ENCODE measurements at places on chromosomes 16 and 17.

- peaks cover 20% of the 10 kb centered on the region for H3K36me3 ChIP-seq
- H3K27me3 ChIP-seq, result no peaks in the 10 kb centered on the region
- peak overlapping the region; percentile 89 for H3K27ac ChIP-seq
- peaks cover 43% of the 10 kb centered on the region for H3K4me1 ChIP-seq
- DNase-seq, result peak; percentile 75
Observed at GRCh38 chr17:47695429-47696376, 1.7 kb downstream of the TBKBP1 start.

DNA sequence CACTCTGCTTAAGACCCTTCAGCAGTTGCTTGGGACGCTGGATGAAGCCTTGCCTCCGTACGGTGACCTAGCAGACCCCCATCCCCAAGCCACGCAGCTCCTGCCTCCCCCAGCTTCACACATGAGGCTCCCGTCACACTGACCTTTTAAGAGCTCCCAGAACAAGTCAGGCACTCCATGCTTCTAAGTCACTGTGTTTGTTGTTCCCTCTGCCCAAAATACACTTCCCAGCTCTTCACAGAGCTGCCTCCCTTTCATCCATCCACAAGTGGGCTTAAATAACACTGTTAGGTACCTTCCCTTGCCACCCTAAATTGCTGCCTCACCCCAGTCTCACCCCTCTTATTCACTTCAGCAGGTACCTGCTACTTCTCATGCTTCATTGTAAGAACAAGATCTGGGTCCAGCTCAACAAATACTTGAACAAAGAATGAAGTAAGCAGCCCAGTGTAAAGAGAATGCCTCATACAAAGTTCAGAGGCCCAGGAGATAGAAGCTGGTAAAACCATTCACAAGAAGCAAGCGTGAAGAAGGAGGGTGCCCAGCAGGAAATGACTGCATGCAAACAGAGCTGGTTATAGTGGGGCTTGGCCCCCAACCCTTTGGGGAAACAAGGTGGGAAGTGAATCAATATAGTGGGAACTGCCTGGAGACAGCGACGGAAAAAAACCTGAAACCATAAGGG is 5.8 kb downstream of the ZC3H7A start:
- peaks cover 6% of the 10 kb centered on the region for H3K36me3 ChIP-seq
- no peak overlapping the region for H3K4me3 ChIP-seq
- peak overlapping the region; percentile 98 for H3K27ac ChIP-seq
- H3K4me1 ChIP-seq, result peaks cover 79% of the 10 kb centered on the region
- no peaks in the 10 kb centered on the region for H3K27me3 ChIP-seq
- no peak for DNase-seq

DNA sequence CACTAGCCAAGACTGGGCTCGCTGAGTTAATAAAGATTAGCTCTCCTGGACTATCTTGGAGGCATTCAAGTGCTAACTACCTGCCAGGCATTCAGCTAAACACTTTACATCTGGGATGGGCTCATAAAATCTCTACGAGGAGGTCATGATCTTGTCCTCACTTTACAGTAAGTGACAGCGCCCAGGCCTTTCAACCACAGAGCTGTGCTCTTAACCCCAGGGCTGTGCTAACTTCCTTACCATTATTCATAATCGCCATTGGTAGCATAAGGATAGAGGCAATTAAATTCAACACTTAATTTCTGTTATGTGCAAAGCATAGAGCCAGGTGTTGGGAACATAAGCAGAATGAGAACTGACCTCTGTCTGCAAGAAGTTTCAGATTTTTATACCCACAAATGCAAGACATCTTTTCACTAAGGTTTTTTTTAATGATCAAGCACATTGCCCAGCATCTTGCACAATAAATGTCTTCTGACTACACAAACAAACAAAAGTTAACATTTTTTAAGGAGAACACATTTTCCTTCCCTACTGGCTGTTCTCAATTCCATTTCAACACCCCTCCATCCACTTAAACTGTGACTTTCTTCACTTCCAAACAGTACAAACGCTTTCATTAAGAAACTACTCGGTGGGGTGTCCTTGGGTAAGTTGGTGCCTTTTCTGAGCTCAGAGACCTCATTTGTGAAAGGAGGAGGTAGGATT is 172.3 kb downstream of the C16orf78 start:
- peaks cover 10% of the 10 kb centered on the region for H3K27me3 ChIP-seq
- DNase-seq, result no peak
- no peaks in the 10 kb centered on the region for H3K36me3 ChIP-seq
- no peak overlapping the region for H3K27ac ChIP-seq
- no peak overlapping the region for H3K4me3 ChIP-seq

GRCh38 chr16:29789775-29790182 is 772 bp upstream of the KIF22 start:
- H3K4me1 ChIP-seq, result peaks cover 32% of the 10 kb centered on the region
- H3K27me3 ChIP-seq, result no peaks in the 10 kb centered on the region
- no peak for DNase-seq
- H3K27ac ChIP-seq, result peak overlapping the region; percentile 94
- no peaks in the 10 kb centered on the region for H3K36me3 ChIP-seq
- peak overlapping the region; percentile 93 for H3K4me3 ChIP-seq

GRCh38 chr16:4991754-4992153 is 33.6 kb downstream of the SEC14L5 start:
- no peaks in the 10 kb centered on the region for H3K36me3 ChIP-seq
- no peak overlapping the region for H3K4me3 ChIP-seq
- no peak overlapping the region for H3K27ac ChIP-seq
- peaks cover 8% of the 10 kb centered on the region for H3K4me1 ChIP-seq
- H3K27me3 ChIP-seq, result peaks cover 55% of the 10 kb centered on the region

GRCh38 chr17:42441371-42442195 is 17.1 kb upstream of the ATP6V0A1 start:
- H3K27ac ChIP-seq, result no peak overlapping the region
- no peak overlapping the region for H3K4me3 ChIP-seq
- no peaks in the 10 kb centered on the region for H3K36me3 ChIP-seq
- peaks cover 14% of the 10 kb centered on the region for H3K4me1 ChIP-seq
- no peaks in the 10 kb centered on the region for H3K27me3 ChIP-seq
- no peak for DNase-seq

DNA sequence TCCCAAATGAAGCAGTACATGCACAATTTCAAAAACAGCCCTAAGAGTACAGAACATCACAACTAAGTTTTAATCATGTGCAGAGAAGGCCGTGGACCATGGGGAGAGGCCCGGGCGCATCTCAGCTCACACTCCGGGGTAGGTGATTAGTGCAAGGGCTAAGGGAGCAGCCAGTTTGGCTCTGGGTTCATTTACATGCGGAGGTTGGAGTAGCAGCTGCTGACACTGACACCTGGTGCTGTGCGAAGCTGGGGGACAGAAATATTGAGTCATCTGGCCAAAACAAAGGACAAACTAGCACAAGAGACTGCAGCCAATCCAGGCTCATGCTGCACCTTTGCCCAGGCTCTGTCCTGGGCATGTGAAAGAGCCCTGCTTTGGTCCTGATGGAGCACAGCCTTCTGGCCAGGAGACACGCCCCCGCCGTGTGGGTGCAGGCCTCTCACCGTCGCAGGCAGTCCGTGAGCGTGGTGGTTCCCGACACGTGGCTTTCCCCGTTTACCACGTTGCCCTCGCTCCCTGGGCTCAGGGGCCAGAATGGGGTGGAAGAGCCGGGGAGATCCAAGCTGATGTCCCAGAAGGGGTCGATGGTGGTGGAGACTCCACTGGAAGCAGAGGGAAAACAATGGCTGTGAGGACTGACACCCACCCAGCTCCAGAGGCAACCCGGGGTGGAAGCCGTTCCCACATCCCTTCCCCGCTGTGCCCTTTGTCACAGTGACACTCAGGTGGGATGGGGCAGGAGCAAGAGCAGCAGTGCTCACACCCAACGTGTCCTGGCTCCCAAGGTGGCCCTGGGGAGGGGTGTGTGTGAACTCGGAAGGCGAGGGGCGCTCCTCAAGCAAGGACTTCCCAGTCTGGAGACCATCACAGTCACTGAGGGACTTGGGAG is 31.9 kb downstream of the USP22 start:
- no peak overlapping the region for H3K4me3 ChIP-seq
- H3K36me3 ChIP-seq, result peaks cover 99% of the 10 kb centered on the region
- H3K27ac ChIP-seq, result no peak overlapping the region
- no peaks in the 10 kb centered on the region for H3K27me3 ChIP-seq
- H3K4me1 ChIP-seq, result peaks cover 41% of the 10 kb centered on the region
- DNase-seq, result no peak

GRCh38 chr17:74757502-74757901 is 9.1 kb downstream of the NHERF1 start:
- peak; percentile 52 for DNase-seq
- H3K36me3 ChIP-seq, result no peaks in the 10 kb centered on the region
- peaks cover 75% of the 10 kb centered on the region for H3K4me1 ChIP-seq
- peak overlapping the region; percentile 78 for H3K27ac ChIP-seq

- H3K4me3 ChIP-seq, result no peak overlapping the region
- no peaks in the 10 kb centered on the region for H3K36me3 ChIP-seq
- H3K27me3 ChIP-seq, result no peaks in the 10 kb centered on the region
Observed at GRCh38 chr17:49556223-49556943, 19.3 kb upstream of the NXPH3 start.

- no peak overlapping the region for H3K4me3 ChIP-seq
- H3K4me1 ChIP-seq, result peaks cover 34% of the 10 kb centered on the region
Observed at GRCh38 chr16:9049241-9049640, 42.2 kb upstream of the HAPSTR1 start.

GRCh38 chr17:43801844-43802243 is 21.6 kb downstream of the CFAP97D1 start:
- peaks cover 39% of the 10 kb centered on the region for H3K36me3 ChIP-seq
- no peak overlapping the region for H3K27ac ChIP-seq
- H3K4me1 ChIP-seq, result no peaks in the 10 kb centered on the region
- H3K27me3 ChIP-seq, result no peaks in the 10 kb centered on the region
- H3K4me3 ChIP-seq, result no peak overlapping the region

- H3K27ac ChIP-seq, result no peak overlapping the region
- H3K4me1 ChIP-seq, result peaks cover 14% of the 10 kb centered on the region
- DNase-seq, result no peak
- H3K27me3 ChIP-seq, result no peaks in the 10 kb centered on the region
- no peak overlapping the region for H3K4me3 ChIP-seq
Observed at GRCh38 chr17:44236444-44236991, 17.0 kb upstream of the UBTF start.

- H3K36me3 ChIP-seq, result peaks cover 11% of the 10 kb centered on the region
- H3K27me3 ChIP-seq, result peaks cover 2% of the 10 kb centered on the region
- H3K4me3 ChIP-seq, result no peak overlapping the region
- H3K4me1 ChIP-seq, result peaks cover 66% of the 10 kb centered on the region
- DNase-seq, result no peak
Observed at GRCh38 chr17:40461732-40462342, 18.6 kb downstream of the IGFBP4 start.

DNA sequence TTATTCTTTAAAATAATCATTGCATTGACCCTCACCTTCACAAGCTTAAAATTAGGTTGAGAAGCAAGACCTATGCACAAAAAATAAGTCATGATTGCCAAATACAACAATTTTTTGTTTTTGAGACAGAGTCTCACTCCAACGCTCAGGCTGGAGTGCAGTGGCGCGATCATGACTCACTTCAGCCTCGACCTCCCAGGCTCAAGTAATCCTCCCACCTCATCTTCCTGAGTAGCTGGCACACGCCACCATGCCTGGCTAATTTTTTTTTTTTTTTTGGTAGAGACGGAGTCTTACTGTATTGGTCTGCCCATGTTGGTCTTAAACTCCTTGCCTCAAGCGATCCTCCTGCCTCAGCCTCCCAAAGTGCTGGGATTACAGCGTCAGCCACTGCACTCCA is 24.2 kb downstream of the ZNF652 start:
- DNase-seq, result no peak
- H3K27ac ChIP-seq, result no peak overlapping the region
- no peak overlapping the region for H3K4me3 ChIP-seq
- H3K4me1 ChIP-seq, result peaks cover 31% of the 10 kb centered on the region
- no peaks in the 10 kb centered on the region for H3K36me3 ChIP-seq

- no peak overlapping the region for H3K27ac ChIP-seq
- H3K4me3 ChIP-seq, result no peak overlapping the region
- H3K36me3 ChIP-seq, result no peaks in the 10 kb centered on the region
- peaks cover 16% of the 10 kb centered on the region for H3K27me3 ChIP-seq
- H3K4me1 ChIP-seq, result peaks cover 16% of the 10 kb centered on the region
Observed at GRCh38 chr17:78650093-78650715, 73.0 kb upstream of the DNAH17 start.

DNA sequence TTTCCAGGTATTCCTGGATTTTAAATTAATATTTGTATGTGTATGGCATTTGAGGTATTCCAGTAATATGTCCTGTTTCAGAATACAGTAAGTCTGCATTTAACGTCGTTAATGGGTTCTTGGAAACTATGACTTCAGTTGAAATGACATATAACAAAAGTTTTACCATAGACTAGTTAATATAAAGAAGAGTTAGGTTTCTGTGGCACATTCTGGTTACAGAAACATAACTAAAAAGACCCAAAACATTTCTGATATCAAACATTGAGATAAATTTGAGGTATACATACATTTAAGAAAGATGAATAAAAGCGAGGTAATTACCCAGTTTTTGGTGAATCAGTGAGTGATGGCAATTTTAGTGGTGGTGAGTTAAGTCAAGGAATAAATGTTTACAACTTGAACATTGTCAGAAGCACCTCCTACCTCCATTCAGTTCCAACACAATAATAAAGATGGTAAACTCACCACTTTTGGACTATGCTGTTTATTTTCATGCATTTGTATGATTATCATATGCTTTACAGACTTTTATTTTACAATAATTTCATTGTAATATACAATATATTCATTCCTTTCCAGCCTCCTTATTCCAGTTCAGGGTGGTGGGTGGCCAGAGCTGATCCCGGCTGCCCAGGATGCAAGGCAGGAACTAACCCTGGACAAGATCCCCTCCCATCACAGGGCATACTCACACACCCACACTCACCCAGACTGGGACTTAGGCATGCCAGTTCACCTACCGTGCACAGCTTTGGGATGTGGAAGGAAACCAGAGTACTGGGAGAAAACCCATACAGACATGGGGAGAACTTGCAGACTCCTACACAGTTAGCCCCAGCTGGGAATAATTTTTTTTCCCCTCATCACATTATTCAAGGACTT is 9.7 kb downstream of the LUC7L3 start:
- peaks cover 85% of the 10 kb centered on the region for H3K4me1 ChIP-seq
- H3K36me3 ChIP-seq, result no peaks in the 10 kb centered on the region
- no peaks in the 10 kb centered on the region for H3K27me3 ChIP-seq
- H3K4me3 ChIP-seq, result no peak overlapping the region
- no peak overlapping the region for H3K27ac ChIP-seq

- peaks cover 6% of the 10 kb centered on the region for H3K4me1 ChIP-seq
- H3K27ac ChIP-seq, result no peak overlapping the region
- no peak for DNase-seq
- H3K4me3 ChIP-seq, result no peak overlapping the region
Observed at GRCh38 chr17:80328634-80329380, 68.2 kb downstream of the RNF213 start.

DNA sequence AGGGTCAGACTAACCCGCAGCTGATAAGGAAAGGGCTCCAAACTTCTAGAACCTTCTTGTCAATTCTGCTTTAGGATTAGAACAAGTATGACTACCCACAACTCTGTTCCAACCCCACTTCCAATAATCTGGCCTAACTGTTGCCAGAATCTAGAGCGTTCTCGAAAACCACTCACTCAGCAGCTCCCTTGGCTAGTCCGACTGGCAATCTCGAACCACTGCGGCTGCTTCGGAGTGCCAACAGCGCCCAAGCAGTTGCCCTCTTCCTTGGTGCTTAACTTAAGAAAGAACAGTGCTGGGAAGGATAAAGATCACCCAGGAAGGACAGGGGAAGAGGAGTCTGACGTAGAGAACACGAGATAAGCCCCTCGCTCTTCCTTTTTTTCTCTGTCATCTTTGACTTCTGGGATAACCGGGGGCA is 818 bp downstream of the DNAJC7 start:
- peaks cover under 1% of the 10 kb centered on the region for H3K36me3 ChIP-seq
- DNase-seq, result no peak
- peaks cover 91% of the 10 kb centered on the region for H3K4me1 ChIP-seq
- H3K27me3 ChIP-seq, result no peaks in the 10 kb centered on the region
- H3K27ac ChIP-seq, result peak overlapping the region; percentile 90
- H3K4me3 ChIP-seq, result peak overlapping the region; percentile 84
